ENCODE measurements at places on chromosomes 16 and 17.

GRCh38 chr16:71540-72401 lies 660 bp downstream of the RHBDF1 start:
- DNase-seq, result peak; percentile 88

- peak; percentile 51 for DNase-seq
Measured at GRCh38 chr17:73255671-73256181, 6.0 kb downstream of the CPSF4L start.

DNA sequence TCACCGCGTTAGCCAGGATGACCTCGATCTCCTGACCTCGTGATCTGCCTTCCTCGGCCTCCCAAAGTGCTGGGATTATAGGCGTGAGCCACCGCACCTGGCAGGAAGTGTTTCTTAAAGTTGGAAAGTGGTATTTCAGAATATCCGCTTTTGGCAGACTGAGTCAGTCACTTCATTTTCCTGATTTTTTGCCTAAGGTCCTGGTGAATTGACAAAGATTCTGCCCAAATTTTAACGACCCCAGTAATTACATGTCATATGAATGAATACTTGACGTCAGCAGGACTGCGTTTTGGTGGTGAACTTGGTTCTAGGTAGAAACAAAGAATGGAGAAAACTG lies 4.5 kb upstream of the BRCA1 start:
- no peak for DNase-seq

GRCh38 chr16:58458606-58459343 lies 41.2 kb upstream of the NDRG4 start:
- DNase-seq, result no peak

DNA sequence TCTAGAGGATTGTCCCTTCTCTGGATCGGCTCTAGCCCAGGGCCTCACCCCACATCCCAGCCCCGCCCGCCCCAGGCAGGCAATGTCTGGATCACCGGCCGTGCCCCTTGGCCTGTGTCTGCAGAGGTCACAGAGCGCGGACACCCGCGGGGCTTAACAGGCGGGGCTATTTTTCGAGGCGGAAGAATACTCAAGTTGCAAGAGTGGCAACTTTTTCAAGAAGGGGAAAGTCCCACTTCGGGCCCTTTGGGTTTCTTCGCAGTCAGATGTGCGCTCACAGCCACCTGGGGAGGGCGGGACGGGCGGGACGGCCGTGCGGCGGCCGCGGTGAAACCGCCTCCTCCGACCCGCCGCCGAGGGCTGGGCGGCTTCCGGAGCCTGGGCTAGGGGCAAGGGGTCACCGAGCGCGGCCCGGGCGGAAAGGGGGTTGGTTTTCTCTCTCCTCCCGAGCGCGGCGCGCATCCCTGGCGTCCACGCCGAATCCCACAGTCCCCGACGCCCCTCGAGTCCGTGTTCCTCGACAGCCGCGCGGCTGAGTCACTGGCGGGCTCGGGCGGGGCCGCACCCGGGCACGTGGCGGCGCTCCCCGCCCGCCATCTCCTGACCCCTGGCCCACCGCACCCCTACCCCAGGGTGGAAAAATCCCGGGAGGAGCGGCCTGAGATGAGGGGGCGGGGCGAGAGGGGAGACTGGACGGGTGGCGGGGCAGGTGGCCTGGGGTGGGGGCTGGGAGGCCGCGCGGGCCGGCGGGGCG lies 1.2 kb upstream of the PFN1 start:
- DNase-seq, result peak; percentile 71

DNA sequence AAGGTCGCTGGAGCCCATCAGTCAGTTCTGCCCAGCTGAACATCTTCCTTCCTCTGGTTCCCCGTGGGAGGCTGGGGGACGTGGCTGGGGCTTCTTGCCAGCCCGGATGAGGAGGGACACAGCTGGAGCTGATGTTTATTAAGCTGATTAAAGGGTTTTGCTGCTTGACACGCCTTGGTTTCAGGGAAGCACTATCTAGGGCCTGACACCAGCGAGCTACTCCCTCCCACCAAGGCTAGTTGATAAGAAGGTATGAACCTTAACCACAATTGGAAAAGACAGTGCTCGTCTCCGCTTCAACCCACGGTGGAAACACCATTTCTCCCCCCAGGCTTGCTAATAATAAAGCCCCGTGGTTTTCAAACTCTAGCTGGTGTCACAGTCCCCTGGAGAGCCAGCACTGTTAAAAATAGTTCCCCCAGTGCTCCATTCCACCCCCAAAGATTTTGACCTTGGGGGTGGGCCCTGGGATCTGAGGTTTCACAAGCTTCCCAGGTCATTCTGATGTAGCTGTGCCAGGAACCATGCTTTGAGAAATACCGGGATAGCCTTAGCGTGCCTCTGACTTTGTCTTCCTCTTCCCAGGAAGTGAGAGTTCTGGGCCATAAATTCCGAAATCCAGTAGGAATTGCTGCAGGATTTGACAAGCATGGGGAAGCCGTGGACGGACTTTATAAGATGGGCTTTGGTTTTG lies 5.5 kb downstream of the DHODH start:
- no peak for DNase-seq

DNA sequence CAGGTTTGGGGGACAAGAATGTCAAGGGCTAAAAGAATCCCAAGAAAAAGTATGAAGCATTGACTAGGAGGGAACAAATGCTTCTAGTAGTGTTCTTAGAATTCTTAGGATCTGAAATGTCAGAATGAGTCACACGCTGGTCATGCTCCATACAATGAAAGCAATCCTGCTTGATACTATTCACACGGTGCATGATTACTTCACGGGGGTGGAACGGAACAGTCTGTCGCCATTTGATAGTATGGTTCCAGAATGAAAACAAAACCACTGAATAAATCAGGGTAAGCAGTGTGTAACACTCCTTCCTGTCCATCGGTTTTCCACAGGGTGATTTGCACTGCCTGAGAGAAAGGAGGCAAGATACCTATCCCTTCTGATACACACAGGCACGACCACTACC lies 22.9 kb upstream of the YWHAE start:
- peak; percentile 97 for DNase-seq

DNA sequence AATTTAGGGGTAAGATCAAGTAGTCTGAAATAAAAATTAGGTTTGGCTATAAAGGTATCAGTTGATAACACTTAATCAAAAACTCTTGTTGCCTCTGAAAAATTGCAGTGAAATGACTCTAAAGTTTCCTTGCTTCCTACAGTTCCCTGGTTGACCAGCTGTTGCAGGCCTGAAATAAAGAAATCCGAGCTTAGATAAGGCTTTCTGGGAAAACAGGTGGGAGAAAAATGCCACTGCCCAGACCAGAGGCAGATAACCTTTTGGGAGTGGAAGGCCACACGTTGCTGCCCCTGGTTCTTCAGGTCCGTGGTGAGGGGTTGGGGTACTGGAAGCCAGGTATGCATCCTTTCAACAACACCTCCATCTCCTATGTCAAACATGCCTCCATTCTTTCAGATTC lies 111.3 kb downstream of the HS3ST3A1 start:
- no peak for DNase-seq

GRCh38 chr16:19874026-19874425 lies 10.6 kb downstream of the GPRC5B start:
- DNase-seq, result no peak

DNA sequence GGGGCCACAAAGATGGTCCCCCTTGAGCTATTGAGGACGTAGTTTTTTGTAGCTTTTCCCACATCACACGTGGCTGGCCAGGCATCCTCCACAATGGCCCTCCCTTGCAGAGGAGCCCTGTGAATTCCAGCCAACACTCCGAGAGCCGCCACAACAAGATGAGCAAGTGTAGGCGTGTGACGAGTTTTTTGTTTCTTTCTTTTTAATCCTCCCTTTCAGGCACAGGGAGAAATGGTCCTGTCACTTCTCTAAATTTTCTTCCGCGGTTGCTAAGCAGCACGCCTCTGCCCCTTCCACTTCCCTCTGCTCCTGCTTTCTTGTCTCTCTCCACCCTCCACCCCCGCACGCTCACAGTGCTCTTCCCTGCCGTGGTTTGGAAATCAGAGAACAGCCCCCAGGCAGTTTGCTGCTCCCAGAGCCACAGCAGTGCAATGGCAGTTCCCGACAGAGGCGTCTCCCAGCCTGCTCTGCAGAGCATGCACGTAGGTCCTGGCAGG lies 68.0 kb upstream of the MRTFB start:
- peak; percentile 84 for DNase-seq

DNA sequence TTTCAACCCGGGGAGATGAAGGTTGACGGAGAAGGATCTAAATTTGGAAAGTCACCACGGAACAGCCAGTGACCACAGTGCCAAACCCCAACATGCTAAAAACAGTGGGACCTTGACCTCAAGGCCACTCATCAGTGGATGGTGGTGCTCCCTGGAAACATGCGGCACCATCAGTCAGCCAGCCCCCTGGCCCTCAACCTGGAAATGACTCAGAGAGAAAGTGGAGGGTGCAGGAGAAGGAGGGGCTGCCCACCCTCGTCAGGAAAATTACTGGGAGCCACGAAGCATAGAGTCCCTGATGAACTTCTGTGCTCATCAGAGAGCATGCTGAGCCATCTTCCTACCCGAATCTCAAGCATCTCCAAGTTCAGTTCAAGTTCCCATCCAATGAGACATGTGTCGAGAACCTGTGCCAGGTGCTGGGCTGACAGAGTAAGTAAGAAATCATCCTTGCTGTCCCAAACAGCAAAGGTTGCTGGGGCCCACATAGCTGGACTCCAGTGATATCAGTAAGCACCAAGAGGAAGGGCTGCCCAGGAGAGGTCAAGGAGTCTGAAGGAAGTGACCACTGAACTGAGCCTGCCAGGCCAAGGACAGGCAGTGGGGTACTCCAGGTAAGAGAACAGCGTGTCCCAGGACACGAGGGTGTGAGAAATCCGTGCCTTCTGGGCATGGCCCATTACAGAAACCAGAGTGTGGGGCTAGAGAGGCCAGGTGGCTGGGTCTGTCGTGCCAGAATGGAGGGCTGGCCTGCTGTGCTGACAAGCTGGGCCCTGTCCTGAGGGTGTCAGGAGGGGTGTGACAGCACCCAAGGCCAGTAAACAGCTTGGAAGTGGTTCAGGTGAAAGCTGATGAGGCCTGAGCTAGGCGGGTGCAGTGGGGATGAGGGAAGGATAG lies 5.2 kb downstream of the PECAM1 start:
- DNase-seq, result peak; percentile 92

- peak; percentile 48 for DNase-seq
Measured at GRCh38 chr16:30063893-30064728, 1.4 kb upstream of the ALDOA start.

DNA sequence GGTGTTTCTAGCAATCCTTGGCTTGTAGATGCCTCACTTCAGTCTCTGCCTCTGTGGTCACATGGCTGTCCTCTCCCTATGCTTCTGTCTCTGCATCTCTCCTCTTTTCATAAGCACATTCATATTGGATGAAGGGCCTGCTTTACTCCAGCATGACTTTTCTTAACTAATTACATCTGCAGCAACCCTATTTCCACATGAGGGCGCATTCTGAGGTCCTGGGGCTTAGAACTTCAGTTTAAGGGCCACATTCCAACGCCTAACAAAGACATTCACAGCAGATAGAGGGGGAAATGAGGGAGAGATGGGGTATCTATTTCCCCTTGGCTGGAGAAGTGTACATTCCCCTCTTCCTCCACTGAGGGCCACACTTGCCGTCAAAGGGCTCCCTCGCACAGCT lies 489.1 kb upstream of the SALL1 start:
- DNase-seq, result no peak

- DNase-seq, result peak; percentile 23
Measured at GRCh38 chr16:23682181-23682580, 3.5 kb downstream of the PLK1 start.

- peak; percentile 63 for DNase-seq
Measured at GRCh38 chr17:35373984-35374765, 754 bp upstream of the SLFN11 start.

DNA sequence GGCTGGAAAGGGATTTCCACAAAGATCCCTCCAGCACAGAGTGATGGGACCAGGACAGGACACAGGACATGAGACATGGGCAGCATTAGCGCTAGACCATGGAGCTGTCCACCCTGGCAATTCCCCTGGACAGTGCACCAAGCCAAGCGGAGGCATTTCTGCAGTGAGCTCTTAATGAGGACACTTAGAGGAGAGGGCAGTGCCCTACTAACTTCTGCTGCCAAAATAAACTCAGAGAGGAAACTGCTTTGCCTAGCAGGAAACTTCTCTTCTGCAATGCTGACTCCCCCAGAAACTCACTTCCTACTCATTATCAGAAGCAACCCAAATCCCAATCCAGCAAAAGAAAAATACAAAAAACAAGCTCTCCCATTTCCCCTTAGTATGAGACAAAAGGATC lies 119.2 kb downstream of the HS3ST2 start:
- no peak for DNase-seq

DNA sequence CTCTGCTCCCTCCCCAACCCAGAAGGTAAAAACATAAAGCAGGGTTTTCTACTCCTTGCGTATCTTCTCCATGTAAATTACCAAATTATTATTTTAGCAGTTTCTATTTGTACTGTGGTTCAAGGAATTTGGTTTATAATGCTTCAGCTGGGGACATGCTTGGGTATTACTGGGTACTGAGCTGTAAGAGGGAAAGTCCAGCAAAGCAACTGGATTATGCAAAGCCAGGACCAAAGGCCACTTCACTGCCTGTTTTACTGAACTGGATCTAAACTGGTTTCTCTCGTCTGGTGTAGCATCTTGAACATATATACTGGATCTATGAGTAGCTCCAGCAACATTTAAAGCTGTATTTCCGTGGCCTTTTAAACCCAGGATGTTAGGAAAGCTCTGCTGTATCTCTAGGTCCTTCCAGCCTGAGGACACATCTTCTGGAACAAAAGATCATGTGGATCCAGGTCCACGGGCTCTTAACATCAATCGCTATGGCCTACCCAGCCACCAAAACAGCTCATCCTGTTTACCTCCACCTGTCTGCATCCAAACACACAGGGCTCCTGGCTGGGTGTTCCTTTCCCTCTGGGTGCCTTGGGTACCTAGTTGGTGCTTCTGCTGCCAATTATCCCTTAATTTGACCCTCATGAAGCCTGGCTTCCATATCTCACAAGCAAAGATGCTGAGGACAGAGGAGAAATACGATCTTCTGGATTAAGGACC lies 7.2 kb downstream of the PMP22 start:
- DNase-seq, result no peak

DNA sequence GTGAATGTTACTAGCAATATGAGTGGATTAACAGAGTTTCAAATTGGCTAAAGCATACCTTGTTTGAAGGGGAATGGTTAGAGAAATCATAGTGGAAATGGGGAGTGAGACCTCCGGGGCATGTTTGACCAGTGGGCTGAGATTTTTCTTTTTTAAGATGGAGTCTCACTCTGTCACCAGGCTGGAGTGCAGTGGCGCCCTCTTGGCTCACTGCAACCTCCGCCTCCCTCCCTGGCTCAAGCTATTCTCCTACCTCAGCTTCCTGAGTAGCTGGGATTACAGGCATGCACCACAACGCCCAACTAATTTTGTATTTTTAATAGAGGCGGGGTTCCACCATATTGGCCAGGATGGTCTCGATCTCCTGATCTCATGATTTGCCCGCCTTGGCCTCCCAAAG lies 9.6 kb downstream of the CDRT15 start:
- no peak for DNase-seq

- DNase-seq, result no peak
Measured at GRCh38 chr17:72143245-72143644, 22.4 kb downstream of the SOX9 start.

DNA sequence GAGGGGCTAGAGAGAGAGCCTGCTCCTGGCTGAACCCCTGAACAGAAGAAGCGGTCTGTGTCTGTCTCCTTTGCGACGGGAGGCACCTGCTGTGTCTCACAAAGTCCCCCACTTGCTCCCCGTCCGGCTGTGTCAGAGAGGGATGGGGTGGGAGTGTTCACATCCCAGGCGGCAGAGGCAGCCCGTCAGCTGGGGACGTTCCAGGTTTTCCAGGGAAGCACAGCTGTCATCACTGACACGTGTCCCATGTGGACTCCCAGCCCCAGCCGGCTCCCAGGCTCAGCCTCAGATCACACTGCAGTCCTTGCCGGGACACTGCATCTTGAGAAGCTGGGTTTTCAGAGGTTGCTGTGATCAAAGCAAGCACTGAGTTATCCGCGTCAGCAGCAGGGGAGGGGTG lies 1.6 kb downstream of the TELO2 start:
- peak; percentile 27 for DNase-seq

GRCh38 chr16:57372372-57373116 lies at the start of gene CX3CL1:
Gene CX3CL1, plus strand, starts transcription at chr16:57372490. Its CDS starts 79 bp downstream, at chr16:57372569.
- DNase-seq, result peak; percentile 68
